ENCODE measurements at places on chromosomes 16 and 17.

DNA sequence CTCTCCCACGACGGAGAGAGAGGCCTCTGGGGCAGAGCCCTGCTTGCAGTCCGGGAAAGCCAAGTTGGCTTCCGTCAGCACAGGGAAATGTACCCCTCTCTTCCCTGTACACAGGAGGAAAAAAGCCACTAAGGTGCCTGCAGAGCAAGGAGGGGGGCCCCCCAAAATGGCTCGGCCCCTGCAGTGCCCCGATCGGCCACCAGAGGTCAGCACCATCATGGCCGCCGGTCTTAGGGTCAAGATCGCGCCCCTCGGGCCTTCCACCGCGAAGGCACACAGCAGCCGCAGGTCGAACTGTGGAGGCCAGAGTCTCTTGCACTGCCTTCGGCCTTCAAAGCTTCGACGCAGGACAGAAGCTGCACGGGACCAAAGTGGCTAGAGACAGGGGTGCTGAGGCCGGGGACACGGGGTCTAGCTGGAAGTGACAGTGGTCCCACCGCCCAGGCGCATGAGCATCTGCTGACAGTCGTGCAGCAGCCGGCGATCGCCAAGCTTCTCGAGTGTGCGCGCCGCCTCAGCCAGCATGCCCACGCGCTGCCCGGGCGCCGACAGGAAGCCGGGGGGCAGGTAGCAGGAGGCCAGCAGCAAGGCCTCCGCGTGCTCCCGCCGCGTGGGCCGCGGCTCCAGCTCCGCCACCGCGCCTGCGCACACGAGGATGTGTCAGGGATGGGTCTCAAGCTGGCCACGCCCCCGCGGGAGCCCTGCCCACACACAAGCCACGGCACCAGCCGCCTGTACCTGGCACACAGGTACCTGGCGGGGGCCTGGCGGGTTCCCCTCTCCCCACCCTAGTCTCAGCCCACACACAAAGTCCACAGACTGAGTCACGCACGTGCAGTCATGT lies 24.4 kb downstream of the SREBF1 start:
- DNase-seq, result peak; percentile 84

DNA sequence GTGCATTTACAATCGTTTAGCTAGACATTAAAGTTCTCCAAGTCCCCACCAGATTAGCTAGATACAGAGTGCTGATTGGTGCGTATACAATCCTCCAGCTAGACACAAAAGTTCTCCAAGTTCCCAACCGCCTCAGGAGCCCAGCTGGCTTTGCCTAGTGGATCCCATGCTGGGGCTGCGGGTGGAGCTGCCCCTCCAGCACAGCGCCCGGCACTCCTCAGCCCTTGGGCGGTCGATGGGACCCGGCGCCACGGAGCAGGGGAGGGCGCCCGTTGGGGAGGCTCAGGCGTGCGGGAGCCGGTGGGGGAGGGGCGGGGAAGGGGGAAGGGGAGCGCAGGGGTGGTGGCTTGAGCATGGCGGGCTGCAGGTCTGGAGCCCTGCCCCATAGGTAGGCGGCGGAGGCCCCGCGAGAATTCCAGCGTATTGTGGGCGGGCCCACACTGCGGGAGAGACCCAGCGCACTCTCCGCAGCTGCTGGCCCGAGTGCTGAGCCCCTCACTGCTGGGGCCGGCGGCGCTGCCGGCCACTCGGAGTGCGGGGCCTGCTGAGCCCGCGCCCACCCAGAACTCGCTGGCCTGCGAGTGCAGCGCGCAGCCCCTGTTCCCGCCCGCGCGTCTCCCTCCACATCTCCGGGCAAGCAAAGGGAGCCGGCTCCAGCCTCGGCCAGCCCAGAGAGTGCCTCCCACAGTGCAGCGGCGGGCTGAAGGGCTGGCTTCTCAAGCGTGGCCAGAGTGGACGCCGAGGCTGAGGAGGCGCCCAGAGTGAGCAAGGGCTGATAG lies 907.5 kb downstream of the CDH8 start:
- DNase-seq, result peak; percentile 57

DNA sequence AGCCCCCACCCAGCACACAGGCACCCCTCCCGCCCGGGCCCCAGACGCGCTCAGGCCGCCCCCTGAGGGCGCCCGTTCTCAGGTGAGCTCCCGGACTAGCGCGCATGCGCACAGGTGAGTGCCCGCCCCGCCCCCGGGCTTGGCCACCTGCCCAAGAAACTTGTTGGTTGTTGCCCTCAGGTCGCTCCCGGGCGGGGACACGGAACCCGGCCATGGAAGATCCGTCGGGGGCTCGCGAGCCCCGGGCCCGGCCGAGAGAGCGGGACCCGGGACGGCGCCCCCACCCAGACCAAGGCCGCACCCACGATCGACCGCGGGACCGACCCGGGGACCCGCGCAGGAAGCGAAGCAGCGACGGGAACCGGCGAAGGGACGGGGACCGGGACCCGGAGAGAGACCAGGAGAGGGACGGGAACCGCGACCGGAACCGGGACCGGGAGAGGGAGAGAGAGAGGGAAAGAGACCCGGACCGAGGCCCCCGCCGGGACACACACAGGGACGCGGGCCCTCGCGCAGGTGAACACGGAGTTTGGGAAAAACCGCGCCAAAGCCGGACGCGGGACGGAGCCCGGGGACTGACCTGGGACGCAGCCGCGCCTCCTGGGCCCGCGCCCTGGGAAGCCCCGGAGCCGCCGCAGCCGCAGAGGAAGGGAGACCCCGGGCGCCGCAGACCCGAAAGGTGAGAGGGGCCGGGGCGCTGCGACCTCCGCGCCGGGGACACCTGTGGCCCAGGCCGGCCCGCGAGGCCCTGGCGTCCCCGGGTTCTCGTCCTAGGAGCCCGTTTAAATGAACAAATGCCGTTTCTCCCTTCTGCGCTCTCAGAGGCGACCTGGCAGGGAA lies at the start of gene MARVELD3:
TSS of gene MARVELD3 (plus strand) at position 167 of the 840 bp plus-strand sequence. CDS start at position 213, 46 bp downstream.
- peak; percentile 81 for DNase-seq

GRCh38 chr16:10876799-10877341 lies at the start of gene CIITA:
Gene CIITA (plus strand): TSS chr16:10877202. CDS start chr16:10877331, 129 bp downstream.
- DNase-seq, result no peak

DNA sequence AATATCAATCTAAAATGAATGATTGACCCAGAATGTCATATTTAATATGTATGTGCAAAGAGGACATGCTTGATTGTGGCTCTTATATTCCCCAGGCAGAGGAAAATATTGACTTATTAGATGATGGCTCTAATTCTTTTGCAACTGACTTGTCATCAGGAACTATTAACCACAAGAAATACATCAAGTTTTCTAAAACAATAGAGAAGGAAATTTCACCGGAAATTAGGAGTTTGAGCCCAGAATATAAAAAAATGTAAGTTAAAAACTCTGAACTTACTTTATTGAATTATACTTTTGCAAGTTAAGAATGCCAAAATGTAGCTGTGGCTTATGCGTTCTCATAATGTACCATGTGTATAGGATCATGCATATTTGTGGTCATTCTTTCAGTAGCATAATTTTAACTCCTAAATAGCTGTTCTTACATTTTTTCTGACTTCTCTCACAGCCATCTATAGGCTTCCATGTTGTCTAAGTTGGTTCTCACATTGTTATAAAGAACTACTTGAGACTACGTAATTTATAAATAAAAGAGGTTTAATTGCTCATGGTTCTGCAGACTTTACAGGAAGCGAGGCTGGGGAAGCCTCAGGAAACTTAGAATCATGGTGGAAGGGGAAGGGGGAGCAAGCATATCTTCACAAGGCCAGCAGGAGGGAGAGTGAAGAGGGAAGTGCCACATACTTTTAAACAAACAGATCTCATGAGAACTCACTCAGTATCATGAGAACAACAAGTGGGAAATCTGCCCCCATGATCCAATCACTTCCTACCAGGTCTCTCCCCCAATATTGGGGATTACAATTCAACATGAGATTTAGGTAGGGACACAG lies 11.6 kb downstream of the EFCAB13 start:
- no peak for DNase-seq

- no peak for DNase-seq
These were observed 7.7 kb upstream of the ITGA3 start for GRCh38 chr17:50048146-50048720.

GRCh38 chr17:81128774-81129173 lies 36.5 kb upstream of the PVALEF start:
- DNase-seq, result no peak

Data from kidney (tissue), 22 donors.